ENCODE measurements at places on chromosomes 1 and 21. TPM values are rescaled to one million over a fixed set of nuclear protein-coding genes. Genes with fewer than 3 reads are reported as not detected.

GRCh38 chr1:238324211-238324864 lies 433.6 kb upstream of the ZP4 start:
- H3K27ac ChIP-seq, result no peak overlapping the region
- H3K4me1 ChIP-seq, result no peaks in the 10 kb centered on the region
- no peak for DNase-seq
- H3K36me3 ChIP-seq, result no peaks in the 10 kb centered on the region

DNA sequence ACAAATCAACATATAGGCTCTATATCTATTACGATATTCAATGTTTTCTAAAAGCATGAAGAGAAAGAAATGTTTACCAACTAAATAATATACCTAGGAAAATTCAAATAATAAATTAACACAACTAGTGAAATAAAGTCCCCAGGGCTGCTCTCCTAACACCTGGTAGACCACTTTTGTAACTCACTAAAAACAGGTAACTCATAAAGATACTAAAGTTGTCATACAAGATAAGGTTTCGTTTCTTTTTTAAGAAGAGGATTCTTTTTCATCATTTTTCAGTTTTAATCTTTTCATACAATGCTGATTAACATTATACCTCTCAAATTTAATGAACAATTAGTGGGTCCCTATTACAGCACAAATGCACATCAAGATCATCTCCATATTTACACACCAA lies 99.0 kb downstream of the ZZZ3 start:
- no peak overlapping the region for H3K27ac ChIP-seq
- H3K27me3 ChIP-seq, result no peaks in the 10 kb centered on the region
- no peak overlapping the region for H3K4me3 ChIP-seq
- no peak for DNase-seq

- DNase-seq, result no peak
- H3K27ac ChIP-seq, result no peak overlapping the region
- H3K27me3 ChIP-seq, result no peaks in the 10 kb centered on the region
- H3K4me3 ChIP-seq, result no peak overlapping the region
Observed at GRCh38 chr1:57922130-57922529, 498.3 kb upstream of the DAB1 start.

GNAT2 gene
- total RNA-seq, result not detected

LAD1 gene
- not detected for total RNA-seq

GRHL3 gene
- total RNA-seq, result not detected

DNA sequence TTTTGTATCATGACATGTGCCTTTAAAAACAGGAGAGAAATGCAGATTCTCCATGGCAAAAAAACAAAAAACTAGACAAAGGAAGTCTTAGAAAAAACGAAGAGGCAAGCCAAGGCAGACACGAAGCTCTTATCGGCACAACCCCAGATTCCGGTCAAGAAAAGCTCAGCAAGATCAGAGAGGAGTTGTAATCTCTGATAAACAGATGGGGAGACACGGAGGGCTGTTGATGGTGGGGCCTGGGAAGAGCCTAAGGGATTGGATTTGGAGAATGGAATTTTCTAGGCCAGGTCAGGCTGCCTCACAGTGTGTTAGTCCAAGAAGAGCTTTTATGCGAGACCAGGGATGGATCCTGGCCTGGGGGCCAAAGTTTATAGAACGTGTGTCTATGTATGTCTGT lies 96.2 kb upstream of the AKT3 start:
- no peaks in the 10 kb centered on the region for H3K4me1 ChIP-seq
- H3K27me3 ChIP-seq, result no peaks in the 10 kb centered on the region
- no peaks in the 10 kb centered on the region for H3K36me3 ChIP-seq
- DNase-seq, result no peak
- H3K27ac ChIP-seq, result no peak overlapping the region
- no peak overlapping the region for H3K4me3 ChIP-seq

GRCh38 chr1:69814926-69815325 lies 247.2 kb downstream of the LRRC7 start:
- H3K27ac ChIP-seq, result no peak overlapping the region
- DNase-seq, result no peak
- no peaks in the 10 kb centered on the region for H3K36me3 ChIP-seq
- H3K4me3 ChIP-seq, result no peak overlapping the region
- no peaks in the 10 kb centered on the region for H3K27me3 ChIP-seq

GRCh38 chr1:26529655-26530409 lies at the start of gene RPS6KA1:
TSS of gene RPS6KA1 (plus strand) at chr1:26529761. CDS start at chr1:26529921, 160 bp downstream.
- peaks cover 5% of the 10 kb centered on the region for H3K27me3 ChIP-seq
- peak within 1 kb of the TSS; percentile 80 for H3K27ac ChIP-seq
- DNase-seq, result peak; percentile 71
- no peaks in the 10 kb centered on the region for H3K36me3 ChIP-seq

- no peaks in the 10 kb centered on the region for H3K36me3 ChIP-seq
- H3K27ac ChIP-seq, result no peak overlapping the region
- H3K27me3 ChIP-seq, result no peaks in the 10 kb centered on the region
- H3K4me3 ChIP-seq, result no peak overlapping the region
Observed at GRCh38 chr1:7651203-7651602, 119.9 kb upstream of the VAMP3 start.

GRCh38 chr1:176241385-176242015 lies 34.4 kb upstream of the COP1 start:
- no peaks in the 10 kb centered on the region for H3K27me3 ChIP-seq
- no peak for DNase-seq
- H3K36me3 ChIP-seq, result no peaks in the 10 kb centered on the region
- H3K4me3 ChIP-seq, result no peak overlapping the region
- no peak overlapping the region for H3K27ac ChIP-seq
- H3K4me1 ChIP-seq, result peaks cover 5% of the 10 kb centered on the region

All from activated CD4-positive, alpha-beta memory T cell treated with anti-CD3 and anti-CD28 coated beads, Interleukin-2, amount 10 ng/mL, durations not matched to agents 7 days and 5 days (primary cell).